ENCODE measurements at places on chromosomes 13 and 19. TPM values are rescaled to one million over a fixed set of nuclear protein-coding genes. Genes with fewer than 3 reads are reported as not detected.

The MIA gene
- not detected for polyA plus RNA-seq

The C1QTNF9B gene
- 0.36 TPM for polyA plus RNA-seq

The KLK8 gene
- polyA plus RNA-seq, result 292 TPM

The SELENOV gene
- polyA plus RNA-seq, result not detected

The SYMPK gene
- 0.63 TPM for polyA plus RNA-seq

The TEX26 gene
- polyA plus RNA-seq, result 0.70 TPM

The FPR1 gene
- not detected for polyA plus RNA-seq

The HAUS5 gene
- polyA plus RNA-seq, result 0.60 TPM

The HSD17B14 gene
- 12.5 TPM for polyA plus RNA-seq

The IZUMO2 gene
- polyA plus RNA-seq, result 1.0 TPM

The TEKTIP1 gene
- not detected for polyA plus RNA-seq

The ABHD13 gene
- 18.6 TPM for polyA plus RNA-seq

The PSG7 gene
- not detected for polyA plus RNA-seq

The ZNF865 gene
- polyA plus RNA-seq, result not detected

The FCAR gene
- polyA plus RNA-seq, result not detected

The ZNF71 gene
- polyA plus RNA-seq, result 0.07 TPM

The TUBGCP3 gene
- polyA plus RNA-seq, result 6.8 TPM

The THSD8 gene
- polyA plus RNA-seq, result 3.0 TPM

The PTH2 gene
- polyA plus RNA-seq, result not detected

The KDM4B gene
- 0.89 TPM for polyA plus RNA-seq

The PVR gene
- 9.1 TPM for polyA plus RNA-seq

The GRK1 gene
- not detected for polyA plus RNA-seq

The TMC4 gene
- not detected for polyA plus RNA-seq

The SOX1 gene
- polyA plus RNA-seq, result 2.4 TPM

The ZNF835 gene
- polyA plus RNA-seq, result 1.0 TPM

The FCHO1 gene
- polyA plus RNA-seq, result not detected

The ERICH4 gene
- polyA plus RNA-seq, result not detected

Measured in Purkinje cell (primary cell).